LNCaP clone FGC (cell line): ENCODE measurements at places on chromosomes 6 and 20.

DNA sequence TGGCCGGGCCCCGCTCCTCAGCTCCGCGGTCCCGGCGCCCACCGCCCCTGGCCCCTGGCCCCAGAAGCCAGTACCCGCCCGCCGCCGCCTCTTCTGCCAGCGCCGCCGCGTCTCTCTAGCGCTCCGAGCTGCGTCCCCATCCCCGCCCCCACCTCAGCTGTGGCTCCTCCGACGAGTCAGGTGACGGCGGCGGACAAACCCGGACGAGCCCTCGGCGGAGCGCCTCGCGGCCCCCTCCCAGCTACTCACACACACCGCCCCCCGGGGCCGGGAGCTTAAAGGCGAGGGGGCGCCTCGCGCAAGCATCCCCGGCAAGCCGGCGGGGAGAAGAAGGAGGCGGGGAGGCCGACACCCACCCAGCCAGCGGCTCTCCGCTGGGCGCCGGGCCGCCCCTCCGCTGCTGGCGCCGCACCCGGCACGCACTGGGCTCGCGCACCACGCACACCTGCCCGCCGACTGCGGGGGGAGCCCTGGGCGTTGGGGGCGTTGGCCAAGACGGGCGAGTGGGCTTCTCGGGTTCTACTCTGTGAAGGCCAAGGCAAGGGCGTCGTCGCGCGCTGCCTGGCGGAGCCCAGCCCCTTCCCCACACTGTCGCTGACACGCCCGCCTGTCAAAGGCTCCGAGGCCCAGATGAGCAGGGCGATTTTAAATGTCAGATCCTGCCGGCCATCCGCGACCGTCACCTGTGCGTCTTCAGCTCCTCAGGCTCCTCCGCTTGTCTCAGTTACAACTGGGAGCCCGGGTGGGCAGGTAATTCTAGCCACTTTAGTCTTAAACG, at the start of gene SNAP91:
Gene SNAP91 (minus strand): TSS at position 132 of the 778 bp plus-strand sequence. CDS start 1,174 bp downstream, outside the sequence.
- no peak for DNase-seq

GRCh38 chr20:2814076-2814475, 711 bp upstream of the C20orf141 start:
- no peak for DNase-seq

GRCh38 chr20:39039261-39039660, 77.1 kb downstream of the DHX35 start:
- no peak for DNase-seq

DNA sequence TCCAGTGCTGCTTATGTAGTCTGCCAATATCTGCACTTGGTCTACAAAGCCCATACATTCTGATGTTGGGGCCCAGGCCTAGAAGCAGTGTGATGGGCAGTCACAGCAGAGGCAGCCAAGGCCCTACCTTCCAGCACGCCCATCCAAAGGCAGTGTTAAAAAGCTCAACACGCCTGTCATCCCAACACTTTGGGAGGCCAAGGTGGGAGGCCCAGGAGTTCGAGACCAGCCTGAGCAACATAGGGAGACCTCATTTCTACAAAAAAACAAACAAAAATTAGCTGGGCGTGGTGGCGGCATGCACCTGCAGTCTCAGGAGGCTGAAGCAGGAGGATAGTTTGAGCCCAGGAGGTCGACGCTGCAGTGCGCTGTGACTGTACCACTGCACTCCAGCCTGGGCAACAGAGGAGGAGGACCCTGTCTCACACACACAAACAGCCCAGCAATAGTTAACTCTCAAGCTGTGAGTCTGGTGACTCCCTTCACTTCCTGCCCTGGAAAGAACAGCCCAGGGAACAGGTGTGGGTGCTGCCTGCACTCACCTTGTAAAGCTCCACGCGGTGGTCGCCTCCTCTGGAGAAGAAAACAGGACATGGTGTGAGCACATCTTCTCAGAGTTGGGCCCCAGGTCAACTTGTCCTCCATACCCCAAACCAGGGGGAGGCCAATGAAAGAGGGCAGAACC, 68.8 kb downstream of the PYGB start:
- DNase-seq, result no peak

GRCh38 chr6:156175433-156175832, 601.7 kb upstream of the ARID1B start:
- DNase-seq, result no peak

DNA sequence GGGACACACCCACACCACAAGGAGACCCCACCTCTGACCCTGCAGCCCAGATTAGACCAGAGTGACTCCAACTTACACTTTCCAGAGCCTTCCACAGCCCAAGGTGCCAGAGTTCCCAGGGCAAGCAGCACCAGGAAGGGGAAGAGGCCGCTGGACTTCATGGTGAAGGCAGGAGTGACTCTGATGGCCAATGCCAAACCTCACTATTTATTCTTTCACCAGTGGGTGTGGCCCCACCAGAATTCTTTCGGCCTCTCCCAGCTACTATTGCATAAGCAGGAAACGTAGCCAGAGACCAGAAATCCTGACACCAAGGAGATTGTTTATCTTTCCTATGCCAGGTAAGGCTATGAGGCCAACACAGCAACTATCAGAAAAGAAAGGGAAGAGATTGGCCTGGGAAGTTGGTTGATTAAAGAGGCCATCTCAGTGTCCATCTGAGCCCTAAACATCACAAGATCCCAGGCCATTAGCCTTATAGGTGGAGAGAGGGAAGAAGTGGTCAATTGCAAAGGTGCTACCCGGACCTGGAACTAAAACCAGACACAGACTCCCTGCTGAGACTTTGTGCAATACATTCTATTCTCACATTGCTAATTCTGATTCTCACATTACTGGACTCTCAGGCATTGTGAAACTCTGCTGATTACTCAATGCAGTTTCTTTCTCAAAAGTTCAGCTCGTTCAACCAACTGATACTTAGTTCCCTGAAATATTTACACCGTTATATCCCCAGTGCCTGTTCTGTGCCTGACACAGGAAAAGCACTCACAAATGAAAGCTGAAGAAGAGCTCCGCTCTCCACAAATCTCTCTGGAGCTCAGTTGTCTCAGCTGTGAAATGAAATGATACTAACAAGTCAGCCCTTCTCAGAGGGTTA, at the start of gene SLPI:
Gene SLPI (minus strand): TSS at position 182 of the 880 bp plus-strand sequence. CDS start 21 bp downstream, at position 161.
- DNase-seq, result peak; percentile 72

DNA sequence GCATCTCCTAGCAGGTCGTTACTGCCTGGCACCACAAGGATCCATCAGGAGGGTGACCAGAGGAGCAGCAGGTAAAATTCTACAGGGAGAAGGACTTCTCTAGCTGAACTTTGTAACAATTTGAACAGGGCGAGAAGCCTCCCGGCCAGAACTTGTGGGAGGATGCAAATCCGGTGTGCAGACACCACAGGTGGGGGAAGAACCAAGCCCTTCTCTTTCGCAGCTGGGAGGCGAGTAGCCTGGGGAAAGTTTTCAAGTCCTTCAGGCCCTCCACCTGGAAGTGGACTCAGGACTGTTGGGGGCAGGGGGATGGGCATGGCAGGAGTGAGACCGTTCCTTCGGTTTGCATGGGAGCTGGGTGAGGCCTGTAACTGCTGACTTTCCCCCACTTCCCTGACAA, 42.7 kb upstream of the FAM210B start:
- DNase-seq, result no peak

GRCh38 chr6:154876486-154877280, 118.4 kb upstream of the TIAM2 start:
- DNase-seq, result no peak

DNA sequence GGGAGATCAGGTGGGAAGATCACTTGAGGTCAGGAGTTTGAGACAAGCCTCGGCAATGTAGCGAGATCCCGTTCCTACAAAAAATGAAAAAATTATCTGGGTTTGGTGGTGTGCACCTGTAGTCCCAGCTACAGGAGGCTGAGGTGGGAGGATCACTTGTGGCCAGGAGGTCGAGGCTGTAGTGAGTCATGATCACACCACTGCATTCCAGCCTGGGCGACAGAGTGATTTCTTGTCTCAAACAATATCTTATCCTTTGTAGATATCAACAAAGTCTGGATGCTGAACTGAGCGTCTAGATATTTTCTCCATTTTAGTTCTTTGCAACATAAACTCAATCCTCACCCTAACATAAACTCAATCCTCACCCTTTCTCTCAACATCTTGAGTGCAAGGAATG, 197.6 kb downstream of the DTNBP1 start:
- DNase-seq, result no peak

DNA sequence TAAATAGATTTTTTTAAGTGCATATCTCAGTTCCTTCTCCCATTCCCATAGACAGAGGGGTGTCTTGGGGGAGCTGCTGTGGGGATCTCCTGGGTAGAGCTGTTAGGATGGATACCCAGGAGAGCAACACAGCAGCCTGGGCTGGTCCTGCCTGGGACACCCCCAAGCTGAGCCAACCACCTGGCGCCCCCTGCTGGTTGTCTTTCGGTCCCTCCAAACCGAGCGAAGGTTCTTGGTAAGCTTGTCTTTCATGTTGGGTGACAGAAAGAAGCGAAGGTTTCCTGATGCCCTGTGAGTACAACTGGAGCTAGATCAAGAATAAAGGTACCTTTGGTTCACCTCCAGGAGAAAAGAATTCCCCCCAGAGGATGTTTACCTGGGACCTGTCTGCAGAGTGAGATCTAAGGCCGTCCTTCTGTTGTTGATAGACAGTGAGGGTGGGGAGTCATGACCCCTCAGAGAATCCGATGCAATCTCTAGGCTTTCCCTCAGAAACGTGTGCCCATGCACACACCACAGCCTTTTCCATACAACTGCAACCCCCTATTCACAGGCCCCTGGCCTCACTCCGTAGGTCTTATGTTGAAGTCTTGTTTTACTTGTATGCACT, 50.8 kb downstream of the SNX9 start:
- no peak for DNase-seq

DNA sequence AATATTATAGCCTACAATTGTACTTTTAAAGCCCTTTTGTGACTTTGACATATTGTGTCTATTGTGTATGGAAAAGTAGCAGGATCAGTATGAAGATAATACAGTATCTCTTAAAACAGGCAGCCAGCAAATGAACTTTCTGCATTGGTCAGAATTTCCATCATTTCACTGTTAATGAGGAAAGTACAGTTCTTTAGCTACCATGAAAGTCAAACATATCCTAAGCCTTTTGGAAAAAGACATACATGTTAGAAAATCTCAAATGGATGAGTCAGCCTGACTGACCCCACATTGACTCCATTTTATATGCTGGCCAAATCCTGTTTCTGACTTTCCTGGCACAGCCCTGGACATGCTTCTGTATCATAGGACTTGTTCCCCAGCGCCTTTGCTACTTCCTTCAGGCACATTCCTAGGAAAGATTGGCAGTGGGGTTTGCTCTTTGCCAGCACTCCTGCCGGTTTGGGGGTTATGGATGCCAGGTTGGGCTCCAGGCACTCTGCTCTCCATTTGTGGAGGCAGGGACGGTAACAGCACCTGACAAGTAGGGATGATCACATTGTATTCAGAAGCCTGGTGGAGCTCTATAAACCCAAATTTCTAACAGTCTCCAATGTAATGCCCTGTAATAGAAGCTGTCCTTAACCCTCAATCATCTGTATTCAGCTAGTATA, 43.7 kb downstream of the TOP1 start:
- DNase-seq, result no peak

- no peak for DNase-seq
These were observed 22.9 kb downstream of the NT5E start for GRCh38 chr6:85472744-85473143.

GRCh38 chr20:34045930-34046725, 52.4 kb downstream of the RALY start:
- DNase-seq, result no peak

GRCh38 chr6:90846824-90847223, 260.0 kb upstream of the MAP3K7 start:
- no peak for DNase-seq

GRCh38 chr6:129730477-129731165, 20.6 kb upstream of the ARHGAP18 start:
- no peak for DNase-seq

DNA sequence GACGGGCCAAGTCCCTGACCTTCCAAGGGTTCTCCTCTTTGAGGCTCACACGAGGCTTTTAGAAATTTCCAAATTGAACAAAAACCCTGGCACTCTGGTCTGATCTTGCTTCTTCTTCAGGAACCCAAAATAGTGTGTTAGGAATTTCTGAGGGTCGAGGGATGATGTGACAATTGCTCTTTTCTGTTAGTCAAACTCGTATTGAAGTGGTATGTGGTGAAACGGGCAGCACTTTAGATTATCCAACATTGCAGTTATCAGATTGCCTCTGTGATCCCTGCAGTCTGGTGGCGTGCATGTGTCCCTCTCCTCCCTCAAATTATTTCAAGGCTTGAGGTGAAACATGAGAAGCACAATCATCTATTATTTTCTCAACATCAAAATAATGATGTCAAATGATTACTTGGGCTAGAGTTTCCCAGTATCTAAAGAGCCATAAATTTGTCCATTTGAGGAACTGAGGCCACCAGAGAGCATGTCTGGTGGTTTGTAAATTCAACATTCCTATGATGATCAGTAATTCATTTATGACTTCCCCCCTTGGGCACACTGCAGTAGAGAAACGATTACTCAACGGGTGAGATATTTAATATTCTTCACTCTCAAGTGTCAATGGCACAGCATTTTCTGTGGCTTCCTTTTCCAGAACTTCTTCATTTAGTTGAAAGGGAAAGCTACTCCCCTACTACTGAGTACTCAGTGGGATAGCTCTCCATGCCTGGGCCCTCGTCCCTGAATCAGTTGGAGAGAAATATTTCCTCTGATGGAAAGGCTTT, 308.6 kb upstream of the MAP3K7 start:
- no peak for DNase-seq

DNA sequence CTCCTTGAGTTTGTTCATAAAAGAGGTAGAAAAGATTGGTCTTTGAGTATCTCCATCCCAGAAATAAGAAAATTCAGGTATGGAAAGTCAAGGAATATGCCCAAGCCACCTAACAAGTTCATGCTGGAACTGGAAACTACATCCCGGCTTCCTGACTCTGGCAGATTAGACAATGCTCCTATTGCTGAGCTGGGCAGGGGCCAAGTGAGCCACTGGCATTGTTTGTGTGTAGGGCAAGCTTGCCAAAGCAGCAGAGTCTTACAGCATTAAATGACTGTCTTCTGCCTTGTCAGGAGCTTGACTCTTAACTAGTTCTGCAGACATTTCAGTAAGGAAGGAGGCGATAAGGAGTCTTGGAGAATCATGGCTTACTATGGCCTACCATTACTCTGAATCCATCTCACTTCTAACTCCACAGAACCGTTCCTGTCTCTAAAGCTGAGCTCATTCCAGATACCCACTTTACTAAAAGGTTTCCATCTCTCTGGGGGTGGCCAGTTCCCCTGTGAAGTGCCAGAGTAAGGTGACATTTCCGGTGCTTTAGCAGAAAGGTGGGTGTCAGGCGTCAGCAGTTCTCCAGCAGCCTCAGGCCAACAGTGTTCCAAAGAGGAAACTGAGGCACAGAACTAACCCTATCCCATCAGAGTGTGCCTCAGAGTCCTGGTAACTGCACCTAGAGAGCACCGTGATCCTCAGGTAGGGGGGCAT, 30.1 kb downstream of the PRDM1 start:
- DNase-seq, result peak; percentile 83
